NCI-H524 (cell line): ENCODE measurements at places on chromosomes 5 and 9.
A peak's percentile ranks its signal among the peaks of the same experiment; 100 is the strongest.

- DNase-seq, result no peak
Measured at GRCh38 chr5:111645303-111645838, 111.6 kb downstream of the NREP start.

- no peak for DNase-seq
Measured at GRCh38 chr9:134181648-134182034, 17.3 kb upstream of the RNU6ATAC start.

DNA sequence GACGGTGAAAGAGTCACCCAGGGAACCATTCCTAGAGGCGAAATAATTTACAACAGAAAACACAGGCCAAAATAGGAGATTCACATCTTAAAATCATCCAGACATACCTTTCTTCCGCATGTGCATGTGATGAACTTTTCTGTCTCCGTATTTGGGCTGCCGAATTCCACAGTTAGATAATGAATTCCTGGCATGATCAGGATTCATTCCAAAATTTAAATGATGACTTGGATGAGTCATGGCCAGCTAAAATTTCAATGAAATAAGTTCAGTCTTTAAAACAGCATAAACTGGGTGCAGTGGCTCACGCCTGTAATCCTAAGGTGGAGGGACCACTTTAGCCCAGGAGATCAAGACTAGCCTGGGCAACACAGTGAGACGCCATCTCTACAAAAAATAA is 82.7 kb downstream of the DROSHA start:
- no peak for DNase-seq

DNA sequence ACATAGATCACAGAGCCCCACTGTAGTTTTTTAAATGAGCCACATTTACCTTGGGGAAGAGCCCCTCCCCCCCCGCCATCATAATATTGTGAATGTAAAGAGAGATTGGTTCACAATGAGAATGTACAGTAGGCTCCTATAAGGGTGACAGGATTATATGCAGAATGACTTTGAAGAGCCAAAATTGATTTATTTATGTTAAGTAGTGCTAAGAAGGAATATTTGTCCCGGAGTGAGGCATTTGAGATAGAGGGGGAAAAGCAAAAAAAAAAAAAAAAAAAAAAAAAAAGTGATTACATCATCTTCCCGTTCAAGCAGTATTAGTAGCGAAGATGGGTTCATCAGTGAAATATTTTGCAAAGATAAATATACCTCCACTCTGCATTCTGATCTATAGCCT is 73.9 kb downstream of the PIK3R1 start:
- DNase-seq, result peak; percentile 22

DNA sequence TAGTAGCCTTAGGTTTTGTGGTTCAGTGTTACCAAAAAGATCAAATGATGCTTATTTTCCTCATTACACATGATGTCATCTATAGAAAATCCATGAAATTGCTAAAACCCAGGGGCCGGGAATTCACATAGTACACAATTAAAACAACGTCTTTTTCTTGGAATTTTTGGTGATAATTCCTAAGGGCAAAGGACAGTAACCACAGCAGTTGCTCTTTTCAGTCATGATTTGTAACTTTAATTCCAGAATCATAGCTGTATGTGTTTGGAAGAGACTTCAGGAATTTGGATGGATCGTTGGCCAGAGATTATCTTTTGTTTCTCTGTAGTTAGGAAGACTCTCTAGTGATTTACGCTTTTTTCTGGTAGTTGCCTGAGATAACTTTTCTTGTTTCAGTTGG is 748.7 kb downstream of the TLE4 start:
- DNase-seq, result no peak

DNA sequence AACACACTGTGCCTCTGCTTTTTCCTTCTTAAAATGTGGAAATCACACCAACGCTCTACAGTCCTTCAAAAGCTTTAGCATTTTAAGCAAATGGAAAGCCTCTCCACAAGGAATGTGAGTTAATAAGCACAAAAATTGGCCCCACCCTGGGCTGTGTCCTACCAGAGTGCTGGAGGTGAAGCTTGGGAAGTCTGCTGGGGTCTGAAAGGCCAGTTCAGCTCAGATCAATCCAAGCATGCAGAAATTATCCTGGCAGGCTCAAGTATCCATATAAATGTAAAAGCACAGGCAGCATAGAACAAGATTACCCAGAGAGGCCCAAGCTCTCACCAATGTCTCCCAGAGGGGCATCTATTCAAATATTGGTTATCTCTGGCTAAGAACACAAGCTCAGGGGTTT is 98.5 kb downstream of the ESM1 start:
- no peak for DNase-seq

DNA sequence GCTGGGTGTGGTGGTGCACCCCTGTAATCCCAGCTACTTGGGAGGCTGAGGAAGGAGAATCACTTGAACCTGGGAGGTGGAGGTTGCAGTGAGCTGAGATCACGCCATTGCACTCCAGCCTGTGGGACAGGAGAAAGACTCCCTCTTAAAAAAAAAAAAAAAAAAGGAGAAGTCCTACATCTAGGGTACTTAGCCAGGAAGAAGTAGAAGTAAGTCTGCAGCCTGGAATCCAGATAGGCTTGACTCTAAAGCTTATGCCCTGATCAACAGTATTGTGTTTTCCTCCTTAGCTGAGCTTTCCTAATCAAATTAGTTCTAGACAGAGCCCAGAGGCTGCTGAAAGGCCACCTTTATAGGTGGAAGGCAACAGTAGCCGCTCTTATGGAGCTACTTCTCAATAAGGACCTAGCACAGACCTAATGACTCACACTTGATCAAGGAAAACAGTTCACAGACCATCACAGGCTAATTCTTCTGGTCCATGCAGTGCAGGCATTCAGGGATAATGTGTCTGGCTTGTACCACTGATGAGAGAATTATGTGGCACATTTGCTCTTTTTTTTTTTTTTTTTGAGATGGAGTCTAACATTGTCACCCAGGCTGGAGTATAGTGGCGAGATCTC is 105.5 kb upstream of the KLF4 start:
- no peak for DNase-seq

DNA sequence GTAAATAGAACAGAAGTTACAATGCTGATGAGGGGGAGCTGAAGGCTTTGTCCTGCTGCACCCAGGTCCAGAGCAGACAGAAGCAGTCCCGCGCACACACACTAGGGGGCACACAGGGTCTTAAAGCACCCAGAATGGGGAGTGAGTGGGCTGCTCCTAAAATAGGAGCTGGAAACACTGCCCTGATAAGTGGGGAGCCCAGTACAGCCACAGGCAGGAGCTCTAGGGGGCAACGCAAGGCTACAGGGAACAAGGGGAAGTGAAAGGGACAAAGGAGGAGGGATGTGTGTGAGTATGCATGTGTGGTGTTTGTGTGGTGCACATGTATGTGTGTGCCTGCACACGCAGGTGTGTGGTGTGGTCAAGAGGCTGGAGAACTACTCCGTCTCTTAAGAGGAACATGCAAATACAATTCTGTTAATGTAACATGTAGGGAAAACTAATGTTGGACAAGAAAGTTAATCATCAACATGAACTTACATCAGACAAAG is 191.5 kb downstream of the ROR2 start:
- DNase-seq, result peak; percentile 82

DNA sequence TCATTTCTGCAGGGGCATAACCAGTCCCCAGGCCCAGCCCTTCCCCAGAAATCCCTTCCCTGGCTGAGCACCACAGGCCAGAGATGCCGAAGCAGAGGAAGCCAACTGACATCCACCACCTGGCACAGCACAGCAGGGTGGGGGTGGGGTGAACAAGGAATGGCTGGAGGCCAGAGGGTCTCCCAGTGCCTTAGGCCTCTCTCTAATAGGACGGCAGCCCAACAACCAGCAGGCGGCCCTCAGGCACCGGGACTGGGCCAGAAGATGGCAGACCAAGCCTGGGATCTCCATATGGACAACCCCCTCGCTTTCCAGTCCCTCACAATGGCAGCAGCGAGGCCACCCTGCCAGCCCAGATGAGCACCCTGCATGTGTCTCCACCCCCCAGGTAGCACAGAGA is 13.2 kb downstream of the PDLIM4 start:
- peak; percentile 49 for DNase-seq

DNA sequence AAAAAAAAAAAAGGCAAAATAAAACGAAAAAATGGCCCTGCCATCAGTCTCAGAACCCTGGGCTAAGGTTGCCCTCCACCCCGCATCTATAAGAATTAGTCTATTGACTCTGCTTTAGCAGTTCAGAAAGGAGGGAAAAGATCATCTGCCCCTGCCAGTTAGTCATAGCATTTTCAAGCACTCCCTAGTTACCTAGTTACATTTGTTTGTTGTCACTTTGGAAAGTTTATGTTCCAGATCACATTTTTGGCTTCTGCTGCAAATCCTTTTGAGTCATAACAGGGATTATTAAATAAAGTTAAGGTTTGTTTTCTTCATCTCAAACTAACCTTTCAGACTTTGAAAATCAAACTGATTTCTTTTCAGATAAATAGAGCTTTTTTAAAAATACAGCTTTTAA is 52.1 kb downstream of the AQP7 start:
- DNase-seq, result no peak

DNA sequence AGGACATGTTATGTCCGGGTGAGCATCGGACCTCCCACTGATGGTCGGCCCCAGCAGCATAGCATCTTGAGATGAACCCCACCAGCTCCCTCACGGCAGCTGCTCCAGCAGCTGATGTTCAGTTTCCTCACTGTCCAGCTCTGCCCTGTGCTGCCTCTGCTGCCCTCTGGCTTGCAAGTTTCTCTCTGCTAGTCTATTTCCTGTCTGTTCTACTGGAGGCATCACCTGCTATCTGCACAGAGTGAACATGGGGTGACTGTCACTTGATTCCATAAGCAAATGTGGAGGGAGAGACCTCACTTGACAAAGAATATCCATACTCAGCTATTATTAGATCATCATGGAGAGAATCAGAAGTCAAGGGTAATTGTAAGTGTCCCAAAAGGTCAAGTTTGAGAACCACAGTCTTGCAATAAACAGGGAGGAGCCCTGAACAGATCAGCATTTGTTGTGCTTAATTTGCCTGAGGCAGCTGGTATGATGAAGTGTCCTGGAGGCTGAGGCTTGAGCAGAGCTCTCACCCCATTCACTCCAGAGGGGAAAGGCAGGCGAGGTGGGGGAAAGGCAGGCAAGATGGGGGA is 702.8 kb downstream of the SEMA5A start:
- no peak for DNase-seq

DNA sequence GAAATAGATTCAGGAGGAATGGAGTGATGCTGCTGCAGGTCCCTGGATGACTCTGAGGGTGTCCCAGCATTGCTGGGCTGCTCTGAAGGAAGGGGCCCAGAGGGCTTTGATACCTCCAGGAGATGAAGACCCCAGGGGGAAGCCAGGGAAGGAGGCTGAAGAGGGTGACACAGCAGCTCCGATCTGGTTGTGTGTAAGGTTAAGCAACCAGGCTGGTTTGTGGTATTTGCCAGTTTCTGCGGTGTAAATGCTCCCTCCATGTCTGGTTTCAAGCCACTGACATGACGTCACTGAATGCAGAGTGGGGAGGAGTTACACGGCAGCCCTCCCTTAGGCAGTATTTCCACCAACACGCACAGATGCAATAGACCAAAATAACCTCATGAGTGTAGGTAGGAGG is 40.0 kb upstream of the ORM1 start:
- no peak for DNase-seq

DNA sequence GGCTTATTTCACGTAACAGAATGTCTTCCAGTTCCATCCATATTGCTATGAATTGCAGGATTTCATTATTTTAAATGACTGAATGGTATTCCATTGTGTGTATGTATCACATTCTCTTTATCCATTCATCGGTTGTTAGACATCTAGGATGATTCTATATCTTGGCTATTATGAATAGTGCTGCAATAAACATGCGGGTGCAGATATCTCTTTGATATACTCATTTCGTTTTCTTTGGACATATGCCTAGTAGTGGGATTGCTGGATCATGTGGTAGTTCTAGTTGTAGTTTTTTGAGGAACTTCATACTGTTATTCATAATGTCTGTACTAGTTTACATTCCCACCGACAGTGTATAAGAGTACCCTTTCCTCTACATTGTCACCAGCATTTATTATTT is 460.5 kb downstream of the MAN2A1 start:
- DNase-seq, result no peak

GRCh38 chr5:160199410-160199911 is 29.8 kb upstream of the FABP6 start:
- DNase-seq, result no peak

- DNase-seq, result no peak
Measured at GRCh38 chr5:40557501-40557900, 122.2 kb upstream of the PTGER4 start.

DNA sequence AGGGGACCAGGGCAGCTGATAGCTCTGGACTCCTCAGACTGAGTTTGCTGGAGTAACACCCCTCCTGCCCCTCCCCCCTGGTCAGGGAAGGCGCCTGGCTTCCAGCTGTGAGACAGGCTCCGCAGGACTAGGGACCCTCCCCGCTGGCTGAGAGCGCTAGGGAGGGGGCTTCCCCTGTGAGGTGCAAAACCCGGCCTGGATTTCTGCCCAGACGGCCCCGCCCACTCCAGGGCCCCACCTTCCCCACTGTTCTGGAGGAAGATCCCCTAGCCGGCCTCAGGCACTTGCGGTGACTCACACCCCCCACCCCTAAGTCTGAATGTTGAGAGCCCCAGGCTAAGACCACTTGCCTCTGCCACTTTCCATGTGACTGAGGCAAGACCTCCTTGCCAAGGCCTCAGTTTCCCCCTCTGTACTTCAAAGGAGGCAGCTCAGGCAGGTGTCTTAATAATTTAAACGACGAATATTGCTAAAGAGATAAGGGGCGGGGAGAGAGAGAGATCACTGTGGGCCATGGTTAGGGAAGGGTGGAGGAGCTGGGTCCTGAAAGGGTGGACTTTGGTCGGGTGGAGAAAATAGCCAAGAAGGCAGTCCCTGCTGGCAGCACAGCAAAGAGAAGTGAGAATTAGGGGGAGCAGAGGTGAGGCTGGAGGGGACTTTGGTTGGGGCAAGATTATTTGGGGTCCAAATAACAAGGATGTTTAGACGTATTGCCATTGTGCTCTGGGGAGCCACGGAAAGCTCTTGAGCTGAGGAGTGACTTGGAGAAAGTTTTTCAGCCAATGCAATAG is 1.0 kb upstream of the DAB2IP start:
- peak; percentile 90 for DNase-seq

- no peak for DNase-seq
Measured at GRCh38 chr5:6488021-6488420, 39.4 kb downstream of the UBE2QL1 start.

- no peak for DNase-seq
Measured at GRCh38 chr9:89374176-89374575, 55.9 kb downstream of the SECISBP2 start.

GRCh38 chr5:63220244-63220643 is 641.6 kb downstream of the LRRC70 start:
- DNase-seq, result no peak

GRCh38 chr9:82726424-82727276 is 336.3 kb downstream of the RASEF start:
- no peak for DNase-seq

GRCh38 chr9:81497091-81497490 is 192.3 kb downstream of the TLE1 start:
- DNase-seq, result no peak
